SHP77 treated with DMSO at 0.1 percent for 48 hours (cell line): ENCODE measurements at places on chromosomes 11 and 22.
A peak's percentile ranks its signal among the peaks of the same experiment; 100 is the strongest.

GRCh38 chr11:65915821-65916251, 3.0 kb downstream of the C11orf68 start:
- no peak for DNase-seq

DNA sequence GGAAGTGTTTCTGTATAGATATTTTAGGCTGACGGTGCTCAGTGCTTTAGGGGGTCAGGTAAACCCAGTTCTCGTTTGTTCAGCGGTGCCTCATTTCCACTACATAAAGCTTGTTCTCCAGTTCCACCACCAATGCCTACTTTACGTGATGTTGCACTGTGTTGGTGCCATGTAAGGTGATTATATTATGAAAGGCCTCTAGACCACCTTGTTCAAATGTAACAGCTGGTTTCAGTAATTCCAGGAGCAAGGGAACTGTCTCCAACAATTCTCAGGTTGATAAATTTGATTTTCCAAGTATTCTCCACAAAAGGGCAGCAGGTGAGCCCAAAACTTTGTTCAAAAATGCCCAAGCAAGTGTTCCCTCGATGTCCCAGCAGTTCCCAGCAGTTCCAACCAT, 83.7 kb upstream of the SEPTIN5 start:
- DNase-seq, result no peak

DNA sequence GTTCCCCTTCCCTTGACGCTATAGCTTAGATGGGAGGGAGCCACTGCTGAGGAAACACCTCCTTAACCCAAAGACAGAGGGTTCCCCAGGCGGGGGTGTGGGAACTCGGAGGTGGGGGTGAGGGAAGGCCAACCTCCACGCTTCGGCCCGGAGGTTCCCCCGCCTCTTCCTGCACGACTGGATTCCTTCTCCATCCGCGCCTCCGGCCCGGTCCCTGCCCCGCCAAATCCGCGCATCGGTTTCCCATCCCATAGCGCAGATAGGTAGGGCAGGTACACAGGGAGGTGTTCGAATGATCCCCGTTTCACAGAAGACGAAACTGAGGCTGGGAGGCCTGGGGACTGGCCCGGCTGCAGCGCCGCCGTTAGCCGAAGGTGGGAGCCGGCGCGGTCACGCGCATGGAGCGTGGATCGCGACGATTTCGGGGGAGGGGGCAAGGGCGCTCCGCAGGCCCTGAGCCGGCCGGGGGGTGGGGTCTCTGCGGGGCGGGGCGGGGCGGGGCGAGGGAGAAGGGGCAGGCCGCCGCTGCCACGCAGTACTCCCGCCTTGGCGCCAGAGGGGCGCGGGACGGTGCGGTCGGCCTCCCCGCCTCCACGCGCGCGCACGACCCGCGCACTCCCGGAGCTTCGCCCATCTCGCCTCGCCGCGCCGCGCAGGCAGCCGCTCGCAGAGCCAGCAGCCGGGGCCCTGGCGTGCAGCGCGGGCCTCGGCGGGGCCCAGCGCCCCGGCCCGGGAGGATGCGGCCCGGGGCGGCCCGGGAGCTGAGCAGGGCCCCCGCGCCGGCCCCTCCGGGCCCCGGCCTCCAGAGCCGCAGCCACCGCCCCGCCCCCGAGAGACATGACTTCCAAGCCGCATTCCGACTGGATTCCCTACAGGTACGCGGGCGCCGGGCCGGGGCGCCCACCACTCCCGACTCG, at the start of gene TUB:
Gene TUB (plus strand): TSS at position 538 of the 917 bp plus-strand sequence. CDS start 300 bp downstream, at position 838.
- DNase-seq, result no peak

- DNase-seq, result no peak
Observed at GRCh38 chr11:96260532-96260931, 82.5 kb downstream of the MAML2 start.

- no peak for DNase-seq
Observed at GRCh38 chr11:134170177-134170918, 53.4 kb downstream of the NCAPD3 start.

GRCh38 chr11:111438846-111439520, 59.9 kb upstream of the POU2AF1 start:
- peak; percentile 52 for DNase-seq

- no peak for DNase-seq
Observed at GRCh38 chr11:28822576-28822975, 714.4 kb downstream of the METTL15 start.

GRCh38 chr11:11071486-11071885, 213.6 kb upstream of the ZBED5 start:
- no peak for DNase-seq

- no peak for DNase-seq
Observed at GRCh38 chr11:64436000-64436399, 77.0 kb downstream of the RPS6KA4 start.

- DNase-seq, result no peak
Observed at GRCh38 chr22:17575681-17576080, 12.4 kb downstream of the SLC25A18 start.

DNA sequence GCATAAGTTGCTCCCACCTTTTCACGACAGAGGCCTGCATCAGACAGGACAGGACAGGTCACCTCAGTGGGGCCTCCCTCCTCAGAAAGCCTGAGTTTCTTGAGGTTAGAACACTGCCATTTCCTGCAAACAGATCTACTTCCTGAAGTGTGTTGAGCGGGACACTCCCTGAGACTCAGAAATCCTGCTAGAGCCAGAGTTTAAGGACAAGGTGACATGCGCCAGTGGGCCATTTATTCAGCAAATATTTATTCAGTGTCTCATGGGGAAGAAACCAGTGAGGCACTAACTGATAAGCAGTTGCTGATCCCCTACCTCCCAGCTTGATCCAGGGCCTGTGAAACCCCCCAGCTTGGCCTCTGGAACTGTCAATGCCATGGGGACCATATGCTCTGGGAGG, 454.6 kb downstream of the SOX6 start:
- no peak for DNase-seq

DNA sequence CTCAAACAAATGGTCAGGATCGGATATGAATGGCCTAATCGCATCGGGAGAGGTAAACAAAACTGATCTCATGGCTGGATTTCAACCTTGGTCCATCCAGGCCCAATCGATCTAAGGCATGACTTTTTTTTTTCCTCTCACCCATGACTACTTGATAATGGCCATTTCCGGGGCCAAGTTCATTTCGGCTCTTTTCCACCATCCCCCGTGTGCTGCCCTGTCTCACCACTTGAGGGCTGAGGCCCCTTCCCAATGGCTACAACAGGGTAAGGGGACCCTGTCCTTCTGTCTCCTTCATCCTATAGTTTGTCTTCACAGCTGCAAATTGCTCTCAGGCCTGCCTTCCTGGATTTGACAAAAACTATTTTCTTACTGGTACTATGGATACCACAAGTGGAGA, 26.7 kb downstream of the GRAP2 start:
- no peak for DNase-seq

GRCh38 chr11:18526130-18526520, 617 bp downstream of the TSG101 start:
- DNase-seq, result no peak

DNA sequence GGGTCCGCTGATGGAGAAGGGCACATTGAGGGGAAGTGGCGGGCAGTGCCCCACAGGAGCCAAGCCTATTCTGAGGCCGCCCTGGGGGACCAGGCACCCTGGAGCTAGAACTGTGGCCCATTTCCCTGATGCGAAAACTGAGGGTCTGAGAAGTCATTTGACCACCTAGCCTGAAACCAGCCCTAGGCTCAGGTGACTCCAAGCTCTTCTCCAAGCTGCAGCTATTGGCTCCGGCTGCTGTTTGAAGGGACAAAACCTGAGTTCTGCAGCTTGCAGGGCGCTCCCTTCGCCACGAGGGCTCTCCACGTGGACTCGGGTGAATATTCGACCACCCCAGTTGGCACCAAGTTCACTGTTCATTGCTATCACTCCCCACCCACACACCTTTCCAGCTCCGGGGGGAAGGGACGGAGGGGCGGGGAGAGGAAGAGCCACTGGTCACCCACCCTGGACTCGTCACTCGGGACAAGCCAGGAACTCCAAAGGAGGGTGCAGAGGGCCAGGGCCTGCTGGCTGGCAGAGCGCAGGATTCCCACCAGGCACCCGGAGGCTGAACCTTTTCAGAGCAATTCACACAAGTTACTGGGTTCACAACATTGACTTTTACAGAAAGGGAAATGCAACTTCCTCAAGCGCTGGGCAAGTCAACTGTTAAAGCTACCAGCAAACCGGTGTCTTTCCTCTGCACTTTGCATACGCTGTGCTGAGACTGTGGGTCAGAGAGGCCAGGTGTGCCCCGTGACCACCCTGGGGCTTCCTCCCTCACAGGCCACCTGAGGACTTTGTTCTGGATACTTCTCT, 1.1 kb upstream of the RAC2 start:
- no peak for DNase-seq

DNA sequence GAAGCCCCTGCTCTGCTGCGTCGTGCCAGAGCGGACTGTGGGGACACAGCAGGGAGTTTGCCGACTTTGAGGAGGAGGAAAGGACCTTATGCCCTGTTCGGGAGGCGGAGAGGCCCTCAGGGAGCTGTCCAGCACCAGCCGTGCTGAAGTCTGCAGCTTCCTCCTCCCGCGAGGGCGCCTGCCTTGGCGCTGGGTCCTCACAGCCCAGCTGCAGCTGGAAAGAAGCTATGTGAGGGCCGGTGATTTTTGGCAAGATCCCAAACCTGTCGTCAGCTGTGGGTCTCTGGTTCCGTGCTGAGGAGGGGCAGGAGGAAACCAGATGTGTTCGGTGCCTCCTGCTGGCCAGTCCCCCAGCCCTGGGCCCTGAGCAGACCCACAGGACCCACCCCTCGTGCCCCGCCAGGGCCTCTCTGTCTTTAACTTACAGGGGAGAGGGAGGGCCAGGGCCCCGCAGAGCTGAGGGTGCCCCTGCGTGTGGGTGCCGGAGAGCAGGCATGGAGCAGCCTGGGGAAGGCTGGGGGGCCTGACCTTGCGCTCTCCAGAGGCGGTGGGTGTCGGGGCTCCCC, 12.0 kb downstream of the BRSK2 start:
- no peak for DNase-seq

GRCh38 chr22:36055376-36056295, 27.0 kb upstream of the RBFOX2 start:
- DNase-seq, result no peak

GRCh38 chr11:126404367-126404766, 48.9 kb downstream of the ST3GAL4 start:
- DNase-seq, result no peak

DNA sequence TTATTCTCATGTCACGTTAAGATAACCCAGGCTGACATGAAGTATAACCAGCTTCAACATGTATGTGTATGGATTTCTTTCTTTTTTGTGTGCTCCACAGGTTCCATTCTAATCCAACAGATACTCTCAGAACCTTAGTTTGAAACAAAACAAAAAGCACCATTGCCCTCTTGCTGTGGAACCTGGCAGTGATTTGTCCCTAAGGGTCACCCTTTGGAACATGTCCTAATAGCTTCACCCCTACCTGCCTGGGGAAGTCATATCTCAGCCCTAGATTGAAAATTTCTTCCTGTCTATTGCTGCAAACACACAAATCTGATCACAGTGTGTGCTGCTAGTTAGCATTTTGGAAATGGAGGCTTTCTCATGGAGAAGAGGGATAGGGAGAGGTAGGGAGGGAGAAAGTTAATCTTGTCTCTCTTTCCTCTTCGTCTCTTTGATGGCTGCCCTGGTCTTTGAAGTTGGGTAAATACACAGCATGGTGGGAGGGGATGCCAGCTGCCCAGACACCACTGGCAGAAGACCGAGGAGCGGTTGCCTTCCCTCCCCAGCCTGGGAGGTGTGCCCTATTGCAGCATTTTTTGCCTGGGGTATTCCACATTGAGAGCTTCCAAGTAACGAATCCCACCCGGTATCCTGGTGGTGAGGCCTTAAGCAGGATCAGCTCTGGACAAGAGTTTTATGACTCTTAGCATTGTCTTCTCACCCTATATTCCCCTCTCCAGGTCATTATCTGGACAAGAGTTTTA, 11.6 kb upstream of the CADM1 start:
- no peak for DNase-seq

GRCh38 chr11:133501643-133502539, 30.4 kb downstream of the OPCML start:
- DNase-seq, result no peak

DNA sequence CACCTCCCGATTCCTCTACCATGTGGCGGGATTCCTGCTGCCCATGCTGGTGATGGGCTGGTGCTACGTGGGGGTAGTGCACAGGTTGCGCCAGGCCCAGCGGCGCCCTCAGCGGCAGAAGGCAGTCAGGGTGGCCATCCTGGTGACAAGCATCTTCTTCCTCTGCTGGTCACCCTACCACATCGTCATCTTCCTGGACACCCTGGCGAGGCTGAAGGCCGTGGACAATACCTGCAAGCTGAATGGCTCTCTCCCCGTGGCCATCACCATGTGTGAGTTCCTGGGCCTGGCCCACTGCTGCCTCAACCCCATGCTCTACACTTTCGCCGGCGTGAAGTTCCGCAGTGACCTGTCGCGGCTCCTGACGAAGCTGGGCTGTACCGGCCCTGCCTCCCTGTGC, 10.5 kb downstream of the CXCR5 start:
- DNase-seq, result no peak

DNA sequence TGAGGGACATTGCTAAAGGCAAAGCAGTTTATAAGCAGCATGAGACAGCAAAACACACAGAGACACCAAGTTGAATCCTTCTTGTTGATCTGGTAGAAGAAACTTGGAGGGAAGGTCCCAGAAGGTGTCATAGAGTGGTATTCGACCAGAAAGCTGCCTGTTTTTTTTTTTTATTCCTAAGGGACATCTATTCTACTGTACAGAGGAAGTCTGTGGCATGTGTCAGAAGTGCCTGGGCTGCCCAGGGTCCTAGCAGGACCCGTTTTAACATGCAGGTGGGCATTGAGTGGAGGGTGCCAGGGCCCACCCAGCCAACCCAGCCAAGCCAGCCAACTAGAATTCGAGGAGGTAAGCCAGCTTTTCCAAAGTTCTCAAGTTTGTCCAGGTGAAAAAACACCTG, 68.0 kb upstream of the ATXN10 start:
- DNase-seq, result no peak

GRCh38 chr22:17974087-17974486, 50.3 kb downstream of the MICAL3 start:
- DNase-seq, result no peak

DNA sequence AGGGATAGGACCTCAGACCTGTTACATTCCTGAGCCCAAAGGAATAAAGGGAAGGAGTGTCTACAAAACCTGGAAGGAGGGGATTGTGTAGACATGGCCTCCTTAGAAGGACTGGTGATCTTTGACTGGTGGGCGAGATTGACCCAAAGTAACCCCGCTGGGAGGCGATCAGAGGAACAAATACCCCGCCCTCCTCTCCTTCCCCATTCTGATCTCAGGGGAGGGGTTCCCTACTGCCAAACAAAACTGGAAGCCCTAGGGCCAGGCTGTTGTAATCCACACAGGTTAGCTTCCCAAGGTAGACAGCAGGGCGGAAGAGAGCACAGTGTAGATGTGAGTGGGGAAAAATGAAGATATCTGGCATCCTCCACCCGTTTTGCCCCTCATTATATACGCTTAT, 24.7 kb downstream of the NCF4 start:
- DNase-seq, result no peak
